Activated T-cell treated with anti-CD3 and anti-CD28 coated beads, Interleukin-2, amount 50 U/mL, for 72 hours (primary cell): ENCODE measurements at places on chromosomes 3 and 15.

GRCh38 chr15:65334586-65335231 is 30.2 kb downstream of the RNU5B-1 start:
- DNase-seq: no peak

GRCh38 chr3:111666041-111666735 is 71.0 kb upstream of the ZBED2 start:
- no peak for DNase-seq

GRCh38 chr15:64930778-64931371 is 19.2 kb downstream of the ANKDD1A start:
- DNase-seq: no peak

GRCh38 chr3:81908561-81908960 is 147.1 kb upstream of the GBE1 start:
- no peak for DNase-seq

GRCh38 chr3:129112308-129113052 is 9.1 kb downstream of the RAB43 start:
- peak; percentile 79 for DNase-seq

GRCh38 chr3:195162033-195162669 is 108.8 kb downstream of the XXYLT1 start:
- DNase-seq: peak; percentile 26

DNA sequence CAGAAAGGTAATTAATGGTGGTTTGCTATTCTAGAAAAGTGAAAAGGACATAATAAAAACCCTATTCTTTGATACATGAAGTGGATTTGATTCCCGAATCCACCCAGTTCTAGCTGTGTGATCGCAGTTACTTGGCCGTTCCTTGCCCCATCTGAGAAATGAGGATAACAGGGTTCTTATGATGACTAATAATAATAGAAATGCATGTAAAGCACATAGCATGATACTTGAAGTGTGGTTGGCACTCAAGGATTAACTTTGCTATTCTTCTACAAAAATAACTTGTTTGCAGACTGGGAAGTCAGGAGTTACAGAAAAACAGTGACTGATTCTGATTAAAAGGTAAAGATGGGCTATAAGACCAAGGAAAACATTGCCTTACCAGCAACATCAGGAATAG is 26.8 kb downstream of the PARL start:
- DNase-seq: no peak

GRCh38 chr3:106071306-106071705 is 202.5 kb upstream of the CBLB start:
- DNase-seq: no peak

GRCh38 chr15:84910928-84911623 is 26.6 kb downstream of the SLC28A1 start:
- DNase-seq: no peak

DNA sequence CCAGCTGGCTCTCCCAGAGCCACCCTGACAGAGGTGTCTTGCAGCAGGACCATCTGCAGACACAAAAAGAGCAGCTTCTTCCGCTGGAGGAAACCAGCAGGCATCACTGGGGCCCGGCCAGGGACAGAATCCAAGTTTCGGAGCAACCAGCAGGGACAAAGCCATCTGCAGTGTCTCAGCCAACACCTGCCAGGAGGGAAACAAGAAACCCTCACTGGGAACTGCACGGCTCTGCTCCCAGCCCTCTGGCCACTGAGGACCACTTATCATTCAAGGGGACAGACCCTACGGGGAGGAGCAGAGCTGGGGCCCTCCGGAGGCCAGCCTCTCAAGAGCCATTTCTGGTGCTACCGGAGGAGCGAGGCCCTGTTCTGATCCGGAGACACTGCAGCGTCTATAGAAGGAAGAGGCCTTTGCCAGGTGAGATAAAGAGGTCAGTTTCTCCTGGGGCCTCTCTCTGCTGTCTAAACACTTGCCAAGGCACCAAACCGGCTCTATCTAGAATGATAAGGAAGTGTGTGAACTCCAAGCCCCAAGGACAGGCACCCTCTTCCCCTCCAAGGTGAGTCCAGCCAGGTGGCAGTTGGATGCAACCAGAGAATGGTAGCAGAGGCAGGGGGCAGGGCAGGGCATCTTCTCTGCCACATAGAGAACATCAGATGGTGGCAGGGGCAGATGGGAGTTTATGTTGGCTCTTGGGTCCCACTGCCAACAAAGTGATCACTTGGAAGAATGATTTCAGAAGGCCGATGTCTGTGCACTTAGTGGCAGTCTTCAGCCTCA is 89.0 kb downstream of the CHSY1 start:
- DNase-seq: no peak

DNA sequence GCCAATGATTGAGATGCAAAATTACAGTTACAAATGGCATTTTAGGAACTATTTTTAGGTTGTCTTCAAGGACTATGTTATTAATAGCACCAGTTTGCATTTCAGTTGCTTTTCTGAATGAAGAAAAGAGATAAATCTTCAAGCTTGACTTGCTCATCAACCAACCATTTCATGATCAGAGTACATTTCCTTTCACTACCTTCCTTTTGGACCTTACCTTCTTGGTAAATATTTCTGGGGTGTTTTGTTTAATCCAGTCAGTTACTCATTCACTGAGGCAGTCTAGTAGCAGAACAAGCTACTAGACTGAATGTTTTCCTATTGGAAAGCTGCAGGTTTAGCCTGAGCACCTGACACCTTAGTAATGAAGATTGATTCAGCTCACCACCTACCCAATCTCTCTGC is 8.2 kb downstream of the SLC27A2 start:
- no peak for DNase-seq
